ENCODE measurements at places on chromosomes 4 and X.

- DNase-seq, result no peak
Measured at GRCh38 chr4:101464596-101464995, 117.3 kb upstream of the PPP3CA start.

- no peak for DNase-seq
Measured at GRCh38 chrX:68059469-68059868, 373.8 kb downstream of the OPHN1 start.

DNA sequence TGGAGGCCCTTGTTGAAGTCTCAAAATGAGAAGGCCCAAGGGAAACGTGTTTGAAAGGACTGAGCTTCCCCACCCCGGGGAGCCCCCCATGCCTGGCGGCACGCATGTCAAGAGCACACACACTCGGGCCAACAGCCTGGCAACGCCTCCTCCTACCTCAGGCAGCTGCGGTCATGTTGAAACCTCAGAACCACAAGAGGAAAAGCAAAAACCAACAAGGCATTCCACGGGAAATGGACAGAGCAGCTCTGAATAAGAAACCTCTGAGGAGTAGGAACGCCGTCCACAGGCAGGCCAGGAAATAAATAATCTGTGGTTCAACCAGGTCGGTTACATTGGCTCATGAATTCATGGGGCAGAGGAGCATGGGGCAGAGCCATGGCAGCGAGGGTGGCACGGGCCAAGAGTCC is 95.7 kb upstream of the AFAP1 start:
- DNase-seq, result no peak

GRCh38 chr4:52037689-52038102 is 403 bp downstream of the SGCB start:
- no peak for DNase-seq

DNA sequence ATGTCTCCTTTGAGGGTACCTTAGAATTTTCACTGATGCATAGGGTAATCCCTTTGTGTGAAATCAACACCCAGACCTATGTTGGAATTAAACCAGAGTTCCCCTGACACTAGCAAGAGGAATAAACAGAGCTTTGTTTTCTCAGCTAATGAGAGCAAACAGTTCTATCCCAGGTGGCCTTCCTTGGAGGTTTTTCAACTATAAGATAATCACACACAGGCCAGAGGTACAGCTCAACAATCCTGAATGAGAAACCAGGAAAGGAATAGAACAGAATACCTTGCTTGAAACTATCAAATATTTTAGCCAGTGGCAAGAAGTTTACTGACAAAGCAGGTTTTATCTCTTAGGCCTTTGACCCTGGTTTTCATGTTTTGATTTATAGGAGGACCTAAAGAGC is 100.2 kb downstream of the OTC start:
- DNase-seq, result no peak

GRCh38 chrX:39542316-39542715 is 555.4 kb downstream of the BCOR start:
- no peak for DNase-seq

- DNase-seq, result no peak
Measured at GRCh38 chrX:143121477-143121876, 95.7 kb downstream of the SPANXN4 start.

- no peak for DNase-seq
Measured at GRCh38 chrX:19789376-19789775, 98.0 kb downstream of the SH3KBP1 start.

DNA sequence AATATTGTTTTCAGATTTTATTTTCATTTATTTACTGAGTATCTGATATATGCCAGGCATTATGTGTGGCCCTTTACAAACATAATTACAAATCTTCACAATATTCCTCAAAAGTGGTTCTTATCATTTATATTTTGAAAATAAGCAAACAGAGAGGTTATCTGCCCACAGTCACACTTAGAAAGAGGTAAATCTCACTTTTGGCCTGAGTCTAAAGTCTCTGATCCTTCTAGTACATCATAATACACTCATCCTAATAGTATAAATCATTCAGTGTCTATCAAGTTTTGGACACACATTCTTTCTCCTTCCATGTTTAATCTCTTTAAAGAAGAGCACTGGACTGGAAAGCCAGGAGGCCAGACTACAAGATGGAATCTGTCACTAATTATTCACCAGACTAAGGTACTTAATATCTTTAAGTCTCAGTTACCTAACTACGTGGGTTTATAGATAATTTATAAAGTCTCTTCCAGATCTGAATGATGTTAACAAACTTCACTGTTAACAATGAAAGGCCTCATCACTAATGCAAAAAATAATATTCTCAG is 281.3 kb downstream of the PPP3CA start:
- no peak for DNase-seq

DNA sequence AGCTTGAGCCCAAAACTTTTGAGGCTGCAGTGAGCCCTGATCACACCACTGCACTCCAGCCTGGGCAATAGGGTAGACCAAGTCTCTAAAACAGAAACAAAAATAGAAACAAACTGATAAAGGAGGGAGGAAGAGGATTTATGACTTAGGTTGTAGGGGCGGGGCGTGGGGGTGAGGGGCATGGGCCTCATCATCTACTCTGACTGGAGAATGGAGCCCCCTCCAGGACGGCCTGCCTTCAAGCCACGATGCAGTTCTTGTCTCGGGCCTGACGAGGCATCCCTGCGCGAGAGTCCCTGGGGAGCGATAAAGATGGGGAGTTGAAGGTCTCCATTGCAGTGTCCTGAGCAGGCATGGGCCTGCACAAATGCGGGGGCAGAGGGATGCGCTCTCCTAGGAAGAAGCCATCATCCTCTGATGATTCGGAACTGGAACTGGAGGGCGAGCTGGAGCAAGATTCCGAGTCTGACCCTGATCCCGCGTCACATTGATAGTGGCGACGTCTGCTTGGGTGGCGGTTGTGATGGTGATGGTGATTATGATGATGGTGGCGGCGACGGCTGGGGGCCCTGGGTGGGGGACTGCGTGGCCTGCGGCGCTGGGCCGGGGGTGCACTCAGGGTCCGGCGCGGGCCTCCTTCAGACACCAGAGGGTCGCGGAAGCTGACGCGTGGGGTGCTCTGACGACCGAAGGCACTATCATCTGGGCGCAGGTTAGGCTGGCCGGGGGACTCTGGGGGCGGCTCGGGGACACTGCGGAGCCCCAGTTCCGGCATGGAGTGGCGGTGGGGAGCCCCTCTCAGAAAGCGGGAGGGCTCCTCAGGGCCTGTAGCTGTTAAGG is 4.0 kb downstream of the PLP2 start:
- no peak for DNase-seq

- no peak for DNase-seq
Measured at GRCh38 chrX:132071254-132071653, 48.2 kb downstream of the STK26 start.

GRCh38 chrX:10101269-10101668 is 55.5 kb upstream of the CLCN4 start:
- DNase-seq, result no peak

DNA sequence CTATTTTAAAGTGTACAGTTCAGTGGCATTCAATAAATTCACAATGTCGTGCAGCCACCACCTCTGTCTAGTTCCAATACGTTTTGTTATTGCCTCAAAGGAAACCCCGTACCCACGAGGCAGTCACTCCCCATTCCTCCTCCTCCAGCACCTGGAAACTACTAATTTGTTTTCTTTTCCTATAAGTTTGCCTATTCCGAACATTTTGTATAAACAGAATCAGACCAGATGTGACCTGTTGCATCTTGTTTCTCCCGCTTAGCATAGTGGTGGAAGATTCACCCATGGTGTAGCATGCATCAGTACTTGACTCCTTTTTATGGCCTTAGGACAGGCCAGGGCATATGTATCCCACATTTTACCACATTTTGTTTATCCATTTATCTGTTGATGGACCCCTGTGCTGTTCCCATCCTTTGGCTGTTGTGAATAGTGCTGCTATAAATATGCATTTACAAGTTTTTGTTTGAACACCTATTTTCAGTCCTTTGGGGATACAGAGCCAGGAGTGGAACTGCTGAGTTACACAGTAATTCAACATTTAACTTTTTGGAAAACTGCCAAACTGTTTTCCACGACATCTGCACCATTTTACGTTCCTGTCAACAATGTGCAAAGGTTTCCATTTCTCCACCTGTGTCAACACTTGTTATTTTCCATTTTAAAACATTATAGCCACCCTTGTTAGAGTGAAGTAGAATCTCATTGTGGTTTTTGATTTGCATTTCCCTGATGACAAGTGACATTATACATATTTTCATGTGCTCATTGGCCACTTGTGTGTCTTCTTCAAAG is 57.8 kb upstream of the STX18 start:
- no peak for DNase-seq

GRCh38 chr4:20987191-20987590 is 286.9 kb downstream of the PACRGL start:
- no peak for DNase-seq

GRCh38 chr4:3442959-3443749 is 1.4 kb downstream of the HGFAC start:
- peak; percentile 22 for DNase-seq

- no peak for DNase-seq
Measured at GRCh38 chr4:188332265-188332664, 193.0 kb downstream of the TRIML1 start.

DNA sequence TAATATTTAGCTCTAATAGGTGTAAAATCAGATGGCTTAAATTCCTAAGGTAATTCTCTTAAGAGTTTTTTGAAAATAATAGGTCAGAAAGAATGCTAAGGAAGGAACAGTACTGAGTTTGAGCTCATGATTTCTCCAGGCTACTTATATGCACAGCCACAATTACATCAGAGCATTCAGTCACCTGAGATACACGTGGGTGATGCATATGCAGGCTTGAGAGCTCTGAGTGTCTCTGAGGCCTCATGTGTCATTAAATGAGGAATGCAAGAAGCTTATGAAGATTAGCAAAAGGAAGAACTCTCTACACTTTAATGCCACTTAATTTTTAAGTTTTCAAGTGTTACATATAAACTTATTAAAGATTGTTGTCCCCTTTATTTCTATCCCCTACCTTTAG is 124.0 kb upstream of the STIM2 start:
- no peak for DNase-seq

- no peak for DNase-seq
Measured at GRCh38 chrX:118496763-118497079, 1.1 kb downstream of the DOCK11 start.

- no peak for DNase-seq
Measured at GRCh38 chr4:180394312-180394711, 1848.9 kb upstream of the TENM3 start.

DNA sequence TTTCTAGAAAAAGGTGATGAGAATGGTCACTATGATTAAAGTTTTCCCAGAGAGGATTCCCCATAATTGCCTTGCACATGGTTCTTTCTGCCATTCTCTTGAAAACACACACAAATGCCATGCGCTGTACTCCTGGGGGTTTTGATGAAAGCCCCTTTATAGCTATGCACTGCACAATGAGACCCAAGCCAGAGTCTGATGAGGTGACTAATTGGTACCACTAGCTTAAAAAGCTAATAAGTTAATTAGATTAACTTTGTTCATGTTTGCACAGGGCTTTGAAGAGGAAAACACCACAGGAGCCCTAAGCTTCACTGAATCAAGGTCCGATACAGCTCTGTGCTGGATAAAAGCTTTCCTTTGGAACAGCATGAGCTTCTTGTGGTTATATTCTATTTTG is 132.2 kb downstream of the NKX6-1 start:
- DNase-seq, result no peak

DNA sequence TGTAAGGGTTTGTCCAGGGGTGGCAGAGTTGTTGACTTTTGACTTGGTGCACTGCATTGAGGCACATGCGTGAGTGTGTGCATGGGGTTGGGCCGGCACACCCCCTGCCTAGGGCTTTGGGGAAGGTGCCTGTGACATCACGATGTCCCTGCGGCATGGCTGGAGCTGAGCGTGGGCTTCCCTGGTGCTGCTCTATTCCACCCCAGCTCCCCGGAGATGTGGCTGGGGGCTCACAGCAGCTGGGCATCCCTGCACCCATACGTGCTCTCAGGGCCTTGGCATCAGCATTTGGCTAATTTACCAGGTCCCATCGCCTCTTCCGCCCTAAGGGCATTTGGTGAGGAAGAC is 5.7 kb downstream of the PSAPL1 start:
- no peak for DNase-seq

DNA sequence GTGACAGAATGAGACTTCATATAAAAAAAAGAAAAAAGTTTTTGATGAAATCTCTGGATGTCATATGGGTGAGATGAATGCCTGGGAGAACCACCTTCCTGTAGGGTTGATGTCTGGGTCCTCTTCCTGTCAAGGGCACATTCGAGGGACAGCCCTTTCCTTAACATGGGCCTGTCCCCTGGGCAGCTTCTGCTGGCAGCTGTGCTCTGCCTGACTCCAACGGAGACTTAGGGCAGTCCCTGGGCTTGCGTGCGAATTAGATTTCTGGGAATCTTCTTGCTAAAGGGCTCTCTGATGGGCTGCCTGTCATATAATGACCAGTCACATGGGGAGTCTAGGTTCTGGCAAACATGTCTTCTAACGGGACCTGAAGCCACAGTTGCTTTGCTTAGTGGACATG is 40.7 kb downstream of the TNIP2 start:
- DNase-seq, result no peak

GRCh38 chr4:41334182-41334581 is 77.5 kb downstream of the UCHL1 start:
- no peak for DNase-seq

DNA sequence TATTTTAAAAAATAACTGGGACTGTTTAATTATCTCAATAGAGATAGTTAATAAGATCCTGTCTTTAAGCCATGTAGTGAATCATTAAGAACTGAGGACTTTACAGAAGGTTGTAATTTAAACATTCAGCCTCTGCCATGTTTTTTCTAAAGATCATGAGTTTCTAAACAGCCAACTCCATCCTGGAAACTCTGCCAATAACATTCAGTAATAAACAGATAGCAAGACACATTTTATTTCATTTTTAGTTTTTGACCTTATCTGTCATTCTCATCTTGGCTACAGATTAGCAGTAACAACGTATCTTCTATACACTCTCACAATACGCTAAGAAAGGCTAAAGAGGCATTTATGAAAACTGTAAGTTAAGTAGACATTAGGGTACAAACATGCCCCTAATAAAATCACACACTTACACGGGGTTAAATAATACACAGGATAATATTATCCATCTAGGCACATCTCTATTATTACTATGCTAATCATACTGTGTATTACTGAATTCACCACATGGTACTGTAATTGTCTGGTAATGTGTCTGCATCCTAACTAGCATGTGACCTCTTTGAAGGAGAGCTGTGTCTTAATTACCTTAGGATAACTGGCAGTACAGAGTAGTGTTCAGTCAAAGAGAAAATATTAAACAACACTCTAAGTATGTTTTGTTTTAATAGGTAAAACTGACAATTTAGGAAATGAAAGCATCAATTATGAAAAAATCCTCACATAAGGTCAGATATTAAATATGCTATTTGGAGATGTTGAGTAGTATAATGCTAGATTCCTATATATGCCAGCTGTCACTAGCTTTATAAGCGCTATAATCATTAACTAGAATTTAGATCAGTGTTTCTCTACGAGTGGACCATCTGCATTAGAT is 122.4 kb upstream of the NAP1L5 start:
- no peak for DNase-seq

DNA sequence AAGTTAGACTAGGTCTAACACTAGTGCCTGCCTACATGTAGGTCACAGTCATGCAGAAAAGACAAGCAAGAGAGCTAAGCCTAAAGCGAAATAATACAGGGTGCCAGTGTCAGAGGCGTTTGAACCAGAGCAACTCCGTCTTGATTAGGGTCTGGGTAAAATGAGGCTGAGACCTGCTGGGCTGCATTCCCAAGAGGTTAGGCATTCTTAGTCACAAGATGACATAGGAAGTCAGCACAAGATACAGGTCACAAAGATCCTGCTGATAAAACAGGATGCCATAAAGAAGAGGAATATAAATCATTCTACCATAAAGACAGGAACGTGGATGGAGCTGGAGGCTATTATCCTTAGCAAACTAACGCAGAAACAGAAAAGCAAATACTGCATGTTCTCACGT is 120.9 kb downstream of the BEND2 start:
- DNase-seq, result no peak

Measured in stimulated activated CD8-positive, alpha-beta memory T cell treated with anti-CD3 and anti-CD28 coated beads, Interleukin-4, amount 100 ng/mL, for 4 hours (primary cell).